ENCODE measurements at places on chromosomes 3 and 15.
A peak's percentile ranks its signal among the peaks of the same experiment; 100 is the strongest.

- peak; percentile 13 for DNase-seq
Measured at GRCh38 chr15:57458356-57458781, 82.1 kb downstream of the CGNL1 start.

DNA sequence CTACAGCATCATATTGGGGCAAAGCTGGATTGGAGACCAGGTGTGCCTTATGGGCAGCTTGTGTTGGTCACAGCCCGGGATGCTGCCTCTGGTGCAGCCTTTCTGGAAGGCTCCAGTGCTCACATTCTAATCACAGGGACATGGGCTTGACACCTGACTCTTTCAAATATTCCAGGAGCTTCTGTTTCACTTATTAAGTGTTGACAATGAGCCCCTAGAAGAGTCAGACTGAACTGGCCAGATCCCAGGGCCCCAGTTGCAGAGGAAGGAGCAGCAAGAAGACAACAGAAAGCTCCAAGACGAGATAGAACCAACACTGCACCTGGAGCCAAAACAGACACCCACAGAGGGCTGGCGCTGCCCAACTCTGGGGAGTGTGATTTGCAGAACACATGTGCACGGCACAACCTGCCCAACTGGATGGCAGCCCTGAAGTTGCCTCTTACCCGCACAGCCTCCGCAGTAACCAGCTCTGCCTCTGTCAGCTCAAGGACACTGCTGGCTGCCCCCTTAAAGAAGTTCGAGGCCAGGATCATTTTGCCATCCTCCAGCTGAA is 30.3 kb downstream of the ALDH1L1 start:
- DNase-seq, result no peak

DNA sequence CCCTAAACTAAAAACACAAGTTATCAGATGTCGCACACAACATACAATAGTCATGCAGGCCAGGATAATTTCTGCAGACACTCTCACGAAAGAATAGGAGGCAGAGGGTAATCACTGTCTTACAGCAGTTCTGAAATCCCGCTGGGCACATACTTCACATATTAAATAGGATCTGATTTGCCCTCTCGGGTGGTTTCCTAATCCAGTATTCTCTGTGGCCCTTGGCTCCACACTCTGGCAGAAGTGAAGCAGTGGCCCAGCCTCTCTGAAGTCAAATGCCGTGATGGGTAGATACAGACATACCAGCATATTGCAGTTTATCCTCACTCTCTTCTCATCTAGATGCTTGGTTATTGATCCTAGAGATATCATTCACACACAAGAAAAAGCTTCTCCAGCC is 19.0 kb downstream of the GADL1 start:
- no peak for DNase-seq

DNA sequence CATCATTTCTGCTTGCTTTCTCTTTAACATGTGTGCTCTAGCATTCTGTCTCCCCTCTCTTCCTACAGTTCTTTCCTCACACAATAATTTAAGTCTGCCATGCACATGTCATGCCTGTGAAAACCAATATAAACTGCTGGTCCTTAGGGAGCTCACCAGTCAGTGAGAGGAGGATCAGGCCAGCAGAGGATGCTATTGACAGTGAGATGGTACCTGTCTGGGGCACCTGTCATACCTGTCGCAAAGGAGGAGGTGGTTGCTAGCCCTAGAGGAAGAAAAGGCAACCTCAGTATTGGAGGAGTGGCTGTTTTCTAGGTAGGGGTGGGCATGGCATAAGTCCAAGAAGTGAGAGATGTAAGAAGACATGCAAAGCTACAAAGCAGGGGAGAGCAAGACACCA is 194.6 kb downstream of the GABRG3 start:
- no peak for DNase-seq

DNA sequence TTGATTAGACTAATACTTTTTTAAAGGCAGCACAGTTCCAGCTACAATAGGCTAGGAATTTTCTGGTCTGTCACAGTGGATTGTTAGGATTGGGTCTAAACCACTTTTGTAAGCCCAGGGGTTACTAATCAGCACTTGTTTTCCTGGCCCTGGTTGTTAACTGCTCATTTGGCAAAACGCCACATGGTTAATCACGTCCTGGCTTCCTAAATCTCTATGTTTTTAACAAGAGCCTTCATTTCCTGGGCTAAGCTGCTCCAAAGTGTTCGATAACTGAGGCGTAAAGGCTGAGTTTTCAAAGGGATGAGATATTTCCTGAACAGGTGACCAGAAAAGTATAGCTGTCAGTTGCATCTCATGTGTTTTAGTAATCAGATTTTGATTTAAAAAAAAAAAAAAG is 38.9 kb upstream of the CLRN1 start:
- DNase-seq, result peak; percentile 8

- DNase-seq, result no peak
Measured at GRCh38 chr15:90959894-90960293, 5.2 kb downstream of the RCCD1 start.

GRCh38 chr15:56045068-56045748 is 51.8 kb upstream of the NEDD4 start:
- DNase-seq, result no peak

GRCh38 chr3:115151921-115152320 is 4.8 kb upstream of the ZBTB20 start:
- no peak for DNase-seq

- DNase-seq, result no peak
Measured at GRCh38 chr3:71701251-71701762, 23.9 kb downstream of the EIF4E3 start.
